ENCODE measurements at places on chromosomes 7 and 10. TPM values are rescaled to one million over a fixed set of nuclear protein-coding genes. Genes with fewer than 3 reads are reported as not detected.

GRCh38 chr7:27143023-27143949 is at the start of gene HOXA5:
HOXA5 (minus strand) TSS chr7:27143681; CDS start chr7:27143607, 74 bp downstream.
- peaks cover 20% of the 10 kb centered on the region for H3K4me1 ChIP-seq
- H3K27me3 ChIP-seq: peaks cover 100% of the 10 kb centered on the region
- peak within 1 kb of the TSS; percentile 56 for H3K4me3 ChIP-seq
- H3K27ac ChIP-seq: no peak within 1 kb of the TSS
- no peaks in the 10 kb centered on the region for H3K36me3 ChIP-seq
- no peak for DNase-seq

GRCh38 chr7:141738592-141739013 is 445 bp downstream of the SSBP1 start:
- peak overlapping the region; percentile 81 for H3K4me3 ChIP-seq
- DNase-seq: no peak
- H3K4me1 ChIP-seq: peaks cover 14% of the 10 kb centered on the region
- H3K27me3 ChIP-seq: no peaks in the 10 kb centered on the region
- H3K27ac ChIP-seq: peak overlapping the region; percentile 73

DNA sequence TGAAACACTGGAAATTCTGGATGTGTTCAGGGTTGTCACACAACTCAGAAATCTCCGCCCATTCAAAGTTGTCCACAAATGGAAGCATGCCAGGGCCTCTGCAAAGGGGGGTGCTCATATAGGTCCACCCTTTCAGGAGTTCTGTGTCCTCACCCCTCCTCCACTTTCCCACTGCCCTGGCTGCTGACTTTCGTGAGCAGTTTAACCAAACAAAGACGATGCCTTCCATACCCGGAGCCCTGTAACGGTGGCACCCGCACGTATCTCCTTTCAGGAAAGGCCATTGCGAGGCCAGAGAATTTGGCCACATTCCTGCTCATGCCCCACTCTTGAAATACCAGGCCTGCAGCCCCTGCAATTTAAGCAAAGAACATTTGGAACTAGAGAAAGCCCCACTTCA is 1.4 kb downstream of the CPXM2 start:
- DNase-seq: no peak
- peaks cover 30% of the 10 kb centered on the region for H3K27me3 ChIP-seq
- peak overlapping the region; percentile 58 for H3K27ac ChIP-seq
- no peak overlapping the region for H3K4me3 ChIP-seq
- no peaks in the 10 kb centered on the region for H3K4me1 ChIP-seq
- no peaks in the 10 kb centered on the region for H3K36me3 ChIP-seq

GRCh38 chr7:28260969-28261368 is 80.4 kb upstream of the JAZF1 start:
- no peak for DNase-seq
- H3K4me3 ChIP-seq: no peak overlapping the region
- H3K27me3 ChIP-seq: peaks cover 6% of the 10 kb centered on the region
- no peaks in the 10 kb centered on the region for H3K36me3 ChIP-seq
- H3K27ac ChIP-seq: no peak overlapping the region
- H3K4me1 ChIP-seq: no peaks in the 10 kb centered on the region

DNA sequence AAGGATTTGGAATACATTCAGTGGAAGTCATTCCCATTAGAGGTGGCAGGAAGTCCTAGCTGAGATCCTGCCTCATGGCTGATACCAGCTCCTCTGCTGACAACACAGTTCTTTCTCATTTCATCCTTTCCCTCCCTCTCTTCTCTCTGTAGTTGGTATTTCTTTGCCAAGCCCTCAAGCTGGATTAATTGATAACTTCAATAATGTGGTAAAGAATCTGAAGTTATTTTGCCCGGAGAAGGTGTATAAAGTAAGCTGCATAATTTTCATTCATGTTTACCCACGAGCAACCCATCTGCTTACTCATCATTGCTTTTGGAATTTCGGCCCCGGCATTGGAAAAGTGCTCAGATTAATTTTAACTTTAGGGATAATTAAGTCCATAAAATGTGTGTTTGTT is 85.2 kb upstream of the PLPP4 start:
- no peak overlapping the region for H3K4me3 ChIP-seq
- no peaks in the 10 kb centered on the region for H3K4me1 ChIP-seq
- DNase-seq: no peak
- H3K27me3 ChIP-seq: no peaks in the 10 kb centered on the region
- H3K36me3 ChIP-seq: no peaks in the 10 kb centered on the region

DNA sequence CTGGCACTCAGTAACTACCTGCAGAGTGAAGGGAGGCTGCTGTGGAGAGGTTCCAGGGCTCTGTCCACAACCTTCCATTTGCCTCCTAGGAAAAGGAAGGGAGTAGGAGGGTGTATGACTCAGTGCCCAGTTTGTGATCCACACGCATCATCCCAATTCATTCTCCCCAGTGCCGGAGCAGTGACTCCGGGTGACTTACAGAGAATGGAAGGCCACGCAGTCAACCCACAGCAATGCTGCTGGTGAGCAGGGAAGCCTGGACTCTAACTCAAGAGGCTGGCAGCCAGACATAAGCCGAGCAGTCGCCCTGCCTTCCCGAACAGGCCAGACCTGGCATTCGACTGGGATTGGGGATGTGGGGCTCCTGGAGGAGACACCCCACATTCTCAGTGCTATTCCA is 139.9 kb downstream of the SH3PXD2A start:
- peaks cover 9% of the 10 kb centered on the region for H3K4me1 ChIP-seq
- no peak overlapping the region for H3K27ac ChIP-seq
- DNase-seq: no peak
- H3K27me3 ChIP-seq: no peaks in the 10 kb centered on the region
- H3K4me3 ChIP-seq: no peak overlapping the region

- no peak for DNase-seq
- H3K4me3 ChIP-seq: no peak overlapping the region
- no peaks in the 10 kb centered on the region for H3K27me3 ChIP-seq
- H3K27ac ChIP-seq: no peak overlapping the region
Observed at GRCh38 chr7:43686991-43687390, 42.3 kb downstream of the COA1 start.

DNA sequence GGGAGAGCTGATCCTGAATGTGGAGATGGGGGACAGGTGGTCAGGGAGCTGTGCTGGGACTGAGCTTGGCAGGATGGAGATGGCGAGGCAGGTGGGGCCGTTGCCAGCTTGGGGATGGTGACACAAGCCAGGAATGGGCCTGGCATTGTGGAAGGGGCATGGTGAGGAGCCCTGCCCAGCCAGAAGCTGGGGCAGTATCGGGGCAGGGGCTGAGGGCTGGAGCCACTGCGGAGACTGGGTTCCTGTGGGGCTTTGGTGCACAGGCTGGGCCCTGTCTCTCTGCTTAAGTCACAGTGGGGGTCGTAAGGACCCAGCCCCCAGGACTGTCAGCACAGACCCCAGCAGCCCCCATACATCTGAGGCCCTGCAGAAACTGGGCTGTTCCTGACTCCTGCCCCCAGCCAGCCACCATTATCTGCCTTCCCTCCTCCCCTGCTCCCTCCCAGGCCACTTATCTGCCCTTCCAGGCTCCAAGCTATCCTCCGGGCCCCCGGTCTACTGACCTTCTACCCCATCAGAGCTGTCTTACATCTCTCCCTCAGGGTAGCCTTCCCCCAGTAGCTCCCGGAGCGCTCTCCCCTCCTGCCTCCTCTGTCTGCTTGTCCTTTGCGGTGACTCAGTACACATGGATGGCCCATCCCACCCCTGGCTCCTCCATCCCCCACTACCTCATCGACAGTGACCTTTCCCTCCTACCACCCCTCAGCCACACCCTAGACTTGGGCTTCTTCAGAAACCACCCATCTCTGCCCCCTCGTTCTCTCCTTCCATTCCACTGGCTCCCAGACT is 44.2 kb downstream of the PPIF start:
- no peak overlapping the region for H3K4me3 ChIP-seq
- peaks cover 40% of the 10 kb centered on the region for H3K4me1 ChIP-seq
- DNase-seq: peak; percentile 9
- no peaks in the 10 kb centered on the region for H3K27me3 ChIP-seq
- H3K36me3 ChIP-seq: no peaks in the 10 kb centered on the region

DNA sequence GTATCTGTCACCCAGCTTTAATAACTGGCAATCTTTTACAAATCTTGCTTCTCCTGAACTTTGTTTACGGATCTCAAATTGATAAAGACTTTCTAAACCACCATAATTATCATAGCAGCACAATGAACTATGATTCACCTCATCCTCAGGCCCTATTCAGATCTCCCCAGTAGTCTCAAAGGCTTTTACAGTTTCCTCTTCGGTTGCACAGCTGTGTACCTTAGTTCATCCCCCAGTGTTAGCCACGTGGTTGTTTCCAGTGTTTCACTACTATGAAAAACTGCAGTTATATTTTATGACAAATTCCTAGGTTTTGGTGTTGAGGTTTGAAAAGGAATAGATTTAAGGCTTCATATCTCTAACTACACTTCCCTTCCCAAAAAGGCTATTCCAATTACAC is 24.9 kb downstream of the PAXIP1 start:
- H3K4me3 ChIP-seq: no peak overlapping the region
- DNase-seq: no peak
- no peaks in the 10 kb centered on the region for H3K36me3 ChIP-seq

- no peaks in the 10 kb centered on the region for H3K36me3 ChIP-seq
- no peak overlapping the region for H3K4me3 ChIP-seq
- peaks cover 4% of the 10 kb centered on the region for H3K27me3 ChIP-seq
- no peak overlapping the region for H3K27ac ChIP-seq
Observed at GRCh38 chr7:68535266-68535665, 1063.0 kb upstream of the AUTS2 start.

DNA sequence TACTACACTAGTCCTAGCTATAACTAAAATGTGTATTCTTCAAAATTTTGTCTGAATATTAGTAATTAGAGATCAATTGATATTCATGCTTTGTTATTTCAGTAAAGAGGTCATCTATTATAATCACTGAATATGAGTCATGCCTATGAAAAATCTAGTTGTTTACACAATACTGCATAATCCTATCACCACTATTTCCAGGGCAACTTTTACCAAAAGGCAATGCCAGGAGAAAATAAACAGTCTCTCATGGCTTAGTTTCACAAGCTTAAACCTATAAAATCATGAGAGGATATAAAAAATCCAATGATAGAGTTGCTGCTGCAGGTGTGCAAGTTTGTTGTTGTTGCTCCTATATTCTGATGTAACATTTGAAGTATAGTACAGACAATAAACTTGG is 149.9 kb upstream of the COL1A2 start:
- no peak overlapping the region for H3K27ac ChIP-seq
- no peaks in the 10 kb centered on the region for H3K4me1 ChIP-seq
- no peak overlapping the region for H3K4me3 ChIP-seq
- no peak for DNase-seq

DNA sequence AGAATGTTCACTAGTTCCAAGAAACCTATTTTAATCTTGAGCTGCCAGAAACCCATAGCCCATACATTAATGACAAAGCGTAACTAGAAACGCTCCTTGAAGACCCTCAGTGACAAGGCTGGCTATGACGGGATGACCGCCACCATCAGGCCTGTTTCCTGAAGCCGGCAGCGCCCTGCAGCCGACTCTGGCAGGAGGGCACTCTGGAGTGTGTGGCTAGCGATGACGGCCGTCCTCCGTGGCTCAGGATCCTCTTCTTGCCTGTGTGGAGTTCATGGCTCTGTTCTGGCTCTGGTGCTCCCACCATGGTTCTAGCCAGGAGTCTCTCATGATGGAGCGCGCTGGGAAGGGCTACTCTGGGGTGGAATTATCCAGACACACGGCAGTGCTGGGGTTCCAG is 224.1 kb downstream of the ADARB2 start:
- H3K27ac ChIP-seq: no peak overlapping the region
- no peak overlapping the region for H3K4me3 ChIP-seq
- no peaks in the 10 kb centered on the region for H3K36me3 ChIP-seq
- DNase-seq: no peak

DNA sequence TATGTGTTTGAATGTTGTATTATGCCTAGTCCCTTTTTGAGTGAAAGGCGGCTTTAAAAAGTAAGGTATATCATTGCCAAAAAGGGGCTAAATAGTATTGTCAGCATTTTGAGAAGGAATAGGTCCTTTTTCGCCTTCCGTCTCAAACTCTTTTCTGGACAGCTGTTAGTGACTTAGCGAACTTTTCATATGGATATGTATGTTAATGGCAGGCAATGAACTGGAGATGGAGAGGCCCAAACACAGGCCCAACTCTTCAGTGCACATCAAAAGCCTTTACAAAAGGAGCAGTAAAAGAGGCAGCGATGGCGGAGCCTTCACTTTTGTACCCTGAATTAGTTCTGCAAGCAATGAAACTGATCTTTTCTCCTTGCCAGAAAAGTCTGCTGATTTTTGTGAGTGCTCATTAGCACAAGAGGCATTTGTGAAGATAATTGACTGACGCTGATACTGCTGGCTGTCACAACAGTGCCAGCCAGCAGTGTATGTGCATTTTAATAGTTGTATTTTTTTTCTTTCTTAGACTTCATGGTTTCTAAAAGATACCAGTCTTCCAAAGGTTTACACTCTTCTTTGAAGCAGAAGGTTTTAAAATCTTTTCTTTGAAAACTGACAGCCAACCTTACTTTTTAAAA is 243.7 kb upstream of the SP8 start:
- no peak for DNase-seq
- H3K27me3 ChIP-seq: no peaks in the 10 kb centered on the region
- no peak overlapping the region for H3K4me3 ChIP-seq
- no peak overlapping the region for H3K27ac ChIP-seq

GRCh38 chr7:50404392-50404791 is 45.8 kb downstream of the FIGNL1 start:
- H3K27ac ChIP-seq: no peak overlapping the region
- peaks cover 15% of the 10 kb centered on the region for H3K4me1 ChIP-seq
- H3K36me3 ChIP-seq: no peaks in the 10 kb centered on the region
- no peak overlapping the region for H3K4me3 ChIP-seq
- no peak for DNase-seq
- peaks cover 81% of the 10 kb centered on the region for H3K27me3 ChIP-seq

GRCh38 chr10:70918851-70919530 is 30.6 kb upstream of the PCBD1 start:
- H3K27ac ChIP-seq: no peak overlapping the region
- no peak for DNase-seq
- no peaks in the 10 kb centered on the region for H3K4me1 ChIP-seq

- H3K27me3 ChIP-seq: no peaks in the 10 kb centered on the region
- no peak for DNase-seq
- H3K36me3 ChIP-seq: no peaks in the 10 kb centered on the region
Observed at GRCh38 chr10:5400468-5401240, 4.0 kb downstream of the TUBAL3 start.

- no peaks in the 10 kb centered on the region for H3K27me3 ChIP-seq
- DNase-seq: no peak
- H3K4me3 ChIP-seq: no peak overlapping the region
- H3K27ac ChIP-seq: no peak overlapping the region
Observed at GRCh38 chr7:145928937-145929336, 187.7 kb upstream of the CNTNAP2 start.

Gene PRPF18
- total RNA-seq: 17.1 TPM

Gene KCP
- 0.26 TPM for total RNA-seq

Gene MYH16
- not detected for total RNA-seq

Gene TRIM50
- total RNA-seq: 0.22 TPM

Gene RHBDD2
- 31.5 TPM for total RNA-seq

Gene CELF2
- total RNA-seq: 77.8 TPM

Gene SNCG
- total RNA-seq: 11.3 TPM

Gene SFXN3
- 25.7 TPM for total RNA-seq

Gene CFAP46
- 1.5 TPM for total RNA-seq

Gene ZNF277
- total RNA-seq: 19.7 TPM

Gene KCND2
- 0.04 TPM for total RNA-seq

Gene OR13A1
- not detected for total RNA-seq
